Neuronal stem cell (in vitro differentiated cells): ENCODE measurements at places on chromosomes 4 and X.

GRCh38 chr4:131296192-131296591 is 1852.9 kb upstream of the PCDH10 start:
- H3K4me1 ChIP-seq = no peaks in the 10 kb centered on the region
- H3K27me3 ChIP-seq = no peaks in the 10 kb centered on the region
- no peak overlapping the region for H3K4me3 ChIP-seq
- no peak for DNase-seq
- H3K36me3 ChIP-seq = no peaks in the 10 kb centered on the region
- H3K27ac ChIP-seq = no peak overlapping the region

DNA sequence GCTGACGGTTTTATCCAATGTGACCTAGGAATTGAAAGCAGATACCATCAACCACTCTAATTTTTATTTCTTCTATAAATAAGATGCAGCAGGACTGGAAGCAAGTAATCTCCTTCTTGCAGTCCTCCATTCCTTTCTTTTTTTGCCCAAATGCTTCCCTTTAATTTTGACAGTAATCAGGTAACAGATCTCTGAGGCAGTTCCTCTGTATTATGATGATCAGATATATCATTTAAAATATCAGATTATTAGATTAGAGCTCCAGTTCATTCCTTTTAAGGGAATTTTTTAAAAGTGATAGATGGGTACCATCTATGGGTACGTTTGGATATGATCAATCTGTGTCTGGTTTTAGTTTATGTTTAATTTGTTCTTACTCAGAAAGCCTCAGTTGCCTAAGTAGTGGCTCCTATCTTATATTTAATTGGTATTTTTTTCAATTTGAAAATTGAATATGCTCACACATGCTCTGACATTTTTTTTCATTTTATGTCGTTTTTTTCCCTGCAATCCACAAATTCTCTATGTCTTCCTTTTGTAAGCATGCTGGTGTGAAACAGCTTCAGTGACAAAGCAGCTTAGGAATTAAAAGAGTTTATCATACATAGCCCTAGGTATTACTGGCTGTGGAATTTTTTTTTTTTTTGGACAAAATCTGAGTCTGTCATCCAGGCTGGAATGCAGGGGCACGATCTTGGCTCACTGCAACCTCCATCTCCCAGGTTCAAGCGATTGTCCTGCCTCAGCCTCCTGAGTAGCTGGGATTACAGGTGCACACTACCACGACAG is 73.7 kb upstream of the ANK2 start:
- H3K36me3 ChIP-seq = no peaks in the 10 kb centered on the region
- no peaks in the 10 kb centered on the region for H3K4me1 ChIP-seq
- no peak overlapping the region for H3K4me3 ChIP-seq
- no peak for DNase-seq
- H3K27ac ChIP-seq = no peak overlapping the region

DNA sequence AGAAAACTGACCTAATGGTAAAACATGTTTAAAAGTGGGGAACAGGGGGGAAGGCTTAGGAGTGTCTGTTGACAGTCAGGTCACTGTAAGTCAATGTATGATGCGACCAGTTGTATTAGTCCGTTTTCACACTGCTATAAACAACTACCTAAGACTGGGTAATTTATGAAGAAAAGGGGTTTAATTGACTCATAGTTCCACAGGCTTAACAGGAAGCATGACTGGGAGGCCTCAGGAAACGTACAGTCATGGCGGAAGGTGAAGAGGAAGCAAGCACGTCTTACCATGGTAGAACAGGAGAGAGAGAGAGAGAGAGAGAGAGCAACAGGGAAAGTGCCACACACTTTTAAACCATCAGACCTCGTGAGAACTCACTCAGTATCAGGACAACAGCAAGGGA is 13.0 kb upstream of the PLAC1 start:
- no peak overlapping the region for H3K27ac ChIP-seq
- no peak for DNase-seq
- H3K4me1 ChIP-seq = peaks cover 3% of the 10 kb centered on the region
- peaks cover 3% of the 10 kb centered on the region for H3K27me3 ChIP-seq
- no peaks in the 10 kb centered on the region for H3K36me3 ChIP-seq

GRCh38 chr4:45910511-45910910 is 213.3 kb downstream of the GABRG1 start:
- H3K4me1 ChIP-seq = no peaks in the 10 kb centered on the region
- H3K27ac ChIP-seq = no peak overlapping the region
- H3K27me3 ChIP-seq = no peaks in the 10 kb centered on the region
- no peak overlapping the region for H3K4me3 ChIP-seq
- no peaks in the 10 kb centered on the region for H3K36me3 ChIP-seq
- DNase-seq = no peak

DNA sequence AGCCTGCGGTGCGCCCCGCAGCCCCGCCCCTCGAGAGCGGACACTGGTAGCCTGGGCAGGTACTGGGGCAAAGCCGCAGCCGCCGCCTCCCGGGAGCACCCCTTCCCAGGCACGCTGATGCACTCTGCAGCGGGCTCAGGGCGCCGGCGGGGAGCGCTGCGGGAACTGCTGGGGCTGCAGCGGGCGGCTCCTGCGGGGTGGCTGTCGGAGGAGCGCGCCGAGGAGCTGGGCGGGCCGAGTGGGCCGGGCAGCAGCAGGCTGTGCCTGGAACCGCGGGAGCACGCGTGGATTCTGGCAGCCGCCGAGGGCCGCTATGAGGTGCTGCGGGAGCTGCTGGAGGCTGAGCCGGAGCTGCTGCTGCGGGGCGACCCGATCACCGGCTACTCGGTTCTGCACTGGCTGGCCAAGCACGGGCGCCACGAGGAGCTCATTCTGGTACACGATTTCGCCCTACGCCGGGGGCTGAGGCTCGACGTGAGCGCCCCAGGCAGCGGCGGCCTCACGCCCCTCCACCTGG is 401 bp downstream of the SOWAHD start:
- H3K27ac ChIP-seq = no peak overlapping the region
- no peaks in the 10 kb centered on the region for H3K4me1 ChIP-seq
- peaks cover 36% of the 10 kb centered on the region for H3K27me3 ChIP-seq
- no peaks in the 10 kb centered on the region for H3K36me3 ChIP-seq
- DNase-seq = no peak
- peak overlapping the region; percentile 38 for H3K4me3 ChIP-seq

GRCh38 chrX:130094696-130095095 is 15.6 kb downstream of the ELF4 start:
- H3K36me3 ChIP-seq = no peaks in the 10 kb centered on the region
- no peak overlapping the region for H3K27ac ChIP-seq
- H3K27me3 ChIP-seq = no peaks in the 10 kb centered on the region

DNA sequence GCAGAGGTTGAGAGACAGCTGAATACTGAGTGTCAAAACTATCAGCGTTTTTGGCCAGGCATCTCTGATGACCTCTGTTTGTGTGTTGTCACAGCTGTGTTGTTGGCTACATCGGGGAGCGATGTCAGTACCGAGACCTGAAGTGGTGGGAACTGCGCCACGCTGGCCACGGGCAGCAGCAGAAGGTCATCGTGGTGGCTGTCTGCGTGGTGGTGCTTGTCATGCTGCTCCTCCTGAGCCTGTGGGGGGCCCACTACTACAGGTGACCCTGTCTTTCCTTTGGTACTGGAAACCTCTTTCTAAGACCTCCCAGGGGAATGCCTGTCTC is 86.9 kb downstream of the EGF start:
- no peaks in the 10 kb centered on the region for H3K27me3 ChIP-seq
- no peaks in the 10 kb centered on the region for H3K36me3 ChIP-seq
- DNase-seq = no peak

- H3K27me3 ChIP-seq = no peaks in the 10 kb centered on the region
- H3K4me1 ChIP-seq = no peaks in the 10 kb centered on the region
- H3K27ac ChIP-seq = no peak overlapping the region
- H3K36me3 ChIP-seq = no peaks in the 10 kb centered on the region
- no peak for DNase-seq
- H3K4me3 ChIP-seq = no peak overlapping the region
These were observed 313.9 kb downstream of the CHIC1 start for GRCh38 chrX:73876911-73877310.

GRCh38 chr4:138189206-138189605 is 52.9 kb downstream of the SLC7A11 start:
- peaks cover 7% of the 10 kb centered on the region for H3K4me1 ChIP-seq
- no peaks in the 10 kb centered on the region for H3K27me3 ChIP-seq
- H3K36me3 ChIP-seq = no peaks in the 10 kb centered on the region
- DNase-seq = no peak
- no peak overlapping the region for H3K4me3 ChIP-seq
- no peak overlapping the region for H3K27ac ChIP-seq

DNA sequence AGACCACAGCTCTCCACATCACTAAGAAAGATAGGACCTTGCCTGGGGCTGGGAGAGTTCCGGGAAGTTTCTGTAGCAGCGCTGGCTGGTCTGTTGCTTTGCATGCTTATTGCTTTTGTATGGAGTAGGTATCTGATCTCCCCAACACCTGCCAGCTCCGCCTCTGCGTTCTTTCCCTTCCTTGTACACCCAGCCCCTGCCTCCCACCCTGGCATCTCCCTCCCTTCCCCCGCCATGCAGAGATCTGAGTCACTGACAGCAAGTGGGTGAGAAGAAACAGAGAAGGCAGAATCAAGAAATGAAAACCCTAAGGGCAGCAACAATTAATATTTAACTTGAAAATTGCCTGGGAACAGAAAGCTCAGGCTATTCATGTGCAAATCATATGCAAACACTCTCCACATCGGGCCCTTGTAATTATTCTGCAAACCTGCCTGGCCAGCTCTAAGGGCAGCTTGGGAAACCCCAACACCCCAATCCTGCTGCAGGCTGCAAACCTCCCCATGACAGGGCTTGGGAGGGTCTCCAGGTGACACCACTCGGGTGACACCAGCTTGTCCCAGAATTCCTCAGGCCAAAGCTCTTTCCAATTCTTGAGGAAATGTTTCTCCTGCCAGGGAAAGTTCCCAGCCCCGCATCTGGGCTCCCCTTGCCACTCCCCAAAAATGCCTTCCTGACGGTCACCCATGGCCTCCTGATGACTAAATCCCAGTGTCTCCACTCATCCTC is 257.2 kb downstream of the FBXW7 start:
- no peak overlapping the region for H3K27ac ChIP-seq
- H3K27me3 ChIP-seq = no peaks in the 10 kb centered on the region
- no peaks in the 10 kb centered on the region for H3K4me1 ChIP-seq
- H3K36me3 ChIP-seq = no peaks in the 10 kb centered on the region

DNA sequence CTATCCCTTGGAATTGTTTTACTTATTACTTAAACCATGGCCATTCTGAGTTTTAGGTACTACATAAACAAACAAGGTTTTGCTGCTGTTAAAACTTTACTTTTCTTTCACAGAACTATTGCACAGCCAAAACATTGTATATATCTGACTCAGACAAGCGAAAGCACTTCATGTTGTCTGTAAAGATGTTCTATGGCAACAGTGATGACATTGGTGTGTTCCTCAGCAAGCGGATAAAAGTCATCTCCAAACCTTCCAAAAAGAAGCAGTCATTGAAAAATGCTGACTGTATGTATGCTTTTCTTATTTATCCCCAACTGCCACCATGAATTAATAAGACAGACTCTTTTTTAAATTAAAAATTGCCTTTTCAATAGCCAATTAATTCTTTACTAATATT is 69.8 kb downstream of the CCKAR start:
- peaks cover 70% of the 10 kb centered on the region for H3K36me3 ChIP-seq
- no peak overlapping the region for H3K27ac ChIP-seq
- H3K4me1 ChIP-seq = no peaks in the 10 kb centered on the region
- DNase-seq = no peak
- H3K27me3 ChIP-seq = no peaks in the 10 kb centered on the region
- no peak overlapping the region for H3K4me3 ChIP-seq

DNA sequence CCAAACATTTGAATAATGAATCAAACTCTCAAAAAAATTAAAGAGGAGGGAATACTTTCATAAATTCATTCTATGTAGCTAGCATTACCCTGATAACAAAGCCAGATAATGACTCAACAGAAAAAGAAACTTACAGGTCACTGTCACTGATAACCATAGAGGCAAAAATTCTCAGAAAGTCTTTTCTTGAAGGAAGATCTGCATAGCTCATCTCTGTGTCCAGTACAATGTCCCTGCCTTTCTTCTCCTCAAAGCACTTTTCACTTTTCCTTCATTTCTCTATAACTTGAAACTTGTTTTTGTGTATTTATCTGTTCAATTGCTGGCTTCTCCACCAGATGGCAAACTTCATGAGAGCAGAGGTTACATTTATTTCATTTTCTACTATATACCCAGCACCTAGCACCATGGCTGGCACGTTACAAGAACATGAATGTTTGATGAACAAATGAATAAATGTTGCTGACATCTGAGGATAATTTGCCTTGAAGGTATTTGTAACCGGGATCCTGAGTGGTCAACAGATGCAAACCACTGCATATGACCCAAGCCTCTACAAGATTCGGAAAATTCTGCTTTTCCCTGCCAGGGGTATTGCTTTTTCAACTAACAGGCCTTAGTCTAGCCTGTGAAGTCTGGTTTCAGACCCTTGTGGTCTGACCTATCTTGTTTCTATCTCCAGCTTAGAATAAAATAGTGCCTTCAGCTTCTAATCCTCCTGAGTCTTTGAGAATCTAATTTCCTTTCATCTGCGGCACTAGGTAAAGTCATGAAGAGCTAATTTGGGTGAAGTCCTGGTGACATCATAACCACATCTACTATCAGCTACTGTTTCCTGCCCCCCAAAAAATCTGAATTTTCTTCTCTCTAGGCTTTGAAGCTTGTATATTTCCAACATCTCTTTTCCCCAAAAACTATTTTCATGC is 52.5 kb upstream of the ANTXR2 start:
- H3K4me1 ChIP-seq = no peaks in the 10 kb centered on the region
- no peak for DNase-seq
- no peaks in the 10 kb centered on the region for H3K27me3 ChIP-seq

DNA sequence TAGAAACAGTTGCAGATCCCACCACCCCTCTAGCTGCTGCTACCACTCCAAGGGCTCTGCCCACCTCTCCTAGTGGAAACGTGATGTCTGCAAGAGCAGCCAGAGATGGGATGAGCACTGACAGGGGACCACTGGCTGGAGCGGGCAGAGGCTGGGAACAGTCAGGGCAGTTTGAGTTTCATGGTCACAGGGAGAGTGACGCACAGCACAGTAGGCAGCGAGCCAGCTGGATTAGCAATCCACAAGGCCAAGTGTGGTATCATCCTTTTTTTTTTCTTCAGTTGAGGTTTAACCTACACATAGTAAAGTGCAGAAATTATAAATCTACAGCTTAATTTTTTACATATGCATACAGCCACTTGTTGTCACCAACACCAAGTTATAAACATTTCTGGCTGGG is 6.4 kb upstream of the SCML2 start:
- DNase-seq = no peak
- no peaks in the 10 kb centered on the region for H3K27me3 ChIP-seq
- no peaks in the 10 kb centered on the region for H3K36me3 ChIP-seq
- no peaks in the 10 kb centered on the region for H3K4me1 ChIP-seq
